ENCODE measurements at places on chromosomes 5 and 9.

GRCh38 chr5:156686796-156687195 is 163.3 kb upstream of the PPP1R2B start:
- no peak for DNase-seq

DNA sequence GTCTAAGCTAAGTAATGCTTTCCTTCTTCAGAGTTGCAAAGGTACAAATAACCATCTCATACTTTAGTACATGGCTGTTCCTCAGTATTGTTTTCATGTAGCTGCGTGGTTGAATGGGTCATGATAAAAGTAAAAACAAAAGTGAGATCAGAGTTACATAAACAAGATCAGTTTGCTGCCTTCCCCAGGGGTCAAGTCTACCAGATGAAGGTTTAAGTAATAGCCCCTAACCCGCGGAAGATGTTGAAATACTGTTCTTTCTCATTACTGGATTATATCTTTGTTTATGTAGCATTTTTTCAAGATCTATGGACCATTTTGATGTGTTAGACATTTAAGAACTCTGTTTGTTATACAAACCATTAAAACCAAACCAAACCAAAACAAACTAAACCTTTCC is 34.1 kb upstream of the ARRDC3 start:
- DNase-seq, result no peak

GRCh38 chr9:13063880-13064459 is 215.5 kb downstream of the MPDZ start:
- DNase-seq, result no peak

DNA sequence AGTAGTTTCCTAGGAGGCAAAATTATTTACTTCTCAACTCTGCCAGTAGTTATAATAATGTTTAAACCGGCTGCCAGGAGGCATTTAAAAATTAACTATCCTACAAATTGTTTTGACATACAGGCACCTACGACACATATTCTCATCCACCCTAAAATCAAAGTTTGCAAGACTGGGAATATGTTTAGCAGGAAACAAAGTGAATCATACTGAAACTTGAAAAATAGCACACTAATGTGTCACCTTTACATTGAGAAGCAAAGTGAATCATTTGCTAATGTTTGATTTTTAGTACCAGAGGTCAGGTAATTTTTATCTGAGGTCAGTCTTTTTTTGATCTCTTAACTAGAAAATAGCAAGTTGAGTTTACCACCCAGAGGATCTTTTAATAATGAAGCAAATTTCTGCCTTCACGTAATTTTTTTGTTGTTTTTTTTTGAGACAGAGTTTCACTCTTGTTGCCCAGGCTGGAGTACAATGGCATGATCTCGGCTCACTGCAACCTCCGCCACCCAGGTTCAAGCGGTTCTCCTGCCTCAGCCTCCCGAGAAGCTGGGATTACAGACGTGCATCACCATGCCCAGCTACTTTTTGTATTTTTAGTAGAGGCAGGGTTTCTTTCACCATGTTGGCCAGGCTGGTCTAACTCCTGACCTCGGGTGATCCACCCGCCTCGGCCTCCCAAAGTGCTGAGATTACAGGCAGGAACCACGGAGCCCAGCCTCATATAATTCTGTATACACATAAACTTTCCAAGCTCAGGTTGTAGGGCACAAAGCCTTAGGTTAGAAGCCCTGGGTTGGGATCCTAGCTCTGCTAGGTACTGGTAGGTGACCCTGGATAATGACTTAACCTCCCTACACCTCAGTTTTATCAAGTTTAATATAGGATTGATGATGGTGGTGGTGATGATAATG is 124.3 kb downstream of the UGCG start:
- DNase-seq, result peak; percentile 74

GRCh38 chr5:42005561-42006153 is 80.6 kb downstream of the FBXO4 start:
- DNase-seq, result peak; percentile 33

GRCh38 chr9:87878989-87879511 is 3.6 kb upstream of the SPATA31E1 start:
- DNase-seq, result peak; percentile 42

GRCh38 chr5:142934051-142934762 is 164.0 kb downstream of the ARHGAP26 start:
- DNase-seq, result no peak

DNA sequence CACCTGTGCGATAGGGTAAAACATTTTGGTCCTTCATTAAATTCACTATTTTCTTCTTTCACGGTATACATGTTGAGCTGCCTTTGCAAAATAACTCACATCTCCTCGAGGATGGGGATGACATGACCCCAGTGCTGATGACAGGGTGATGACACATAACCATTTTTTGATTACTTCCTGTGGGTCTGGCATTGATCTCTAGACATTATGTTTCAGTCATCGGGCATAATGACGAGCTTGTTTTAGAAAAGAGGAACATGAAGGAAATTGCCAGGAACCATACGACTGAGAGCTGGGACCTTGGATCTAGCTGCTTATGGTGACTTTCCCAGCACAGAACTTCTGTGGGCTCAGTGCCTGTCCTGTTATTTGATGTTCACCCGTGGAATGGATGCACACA is 25.2 kb downstream of the COL5A1 start:
- no peak for DNase-seq

- peak; percentile 28 for DNase-seq
Observed at GRCh38 chr5:54514291-54514690, 3.3 kb upstream of the SNX18 start.

DNA sequence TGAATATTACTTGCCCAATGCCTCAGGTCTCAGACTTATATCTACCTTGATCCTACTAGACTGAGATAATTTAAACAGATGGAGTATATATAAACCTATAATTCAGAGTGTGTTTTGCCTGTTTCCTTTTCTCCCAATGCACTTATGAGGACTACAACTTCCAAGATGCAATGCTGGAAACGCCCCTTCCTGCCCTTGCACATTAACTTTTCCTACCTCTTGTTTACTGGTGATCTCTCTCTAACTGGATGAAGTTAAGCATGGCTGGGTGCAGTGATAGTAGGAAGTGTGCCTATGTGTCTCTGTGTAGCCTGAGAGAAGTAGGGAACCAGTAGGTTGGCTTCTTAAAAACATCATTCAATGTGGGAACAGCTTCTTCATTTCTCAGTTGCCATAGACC is 115.2 kb downstream of the SVEP1 start:
- DNase-seq, result no peak

DNA sequence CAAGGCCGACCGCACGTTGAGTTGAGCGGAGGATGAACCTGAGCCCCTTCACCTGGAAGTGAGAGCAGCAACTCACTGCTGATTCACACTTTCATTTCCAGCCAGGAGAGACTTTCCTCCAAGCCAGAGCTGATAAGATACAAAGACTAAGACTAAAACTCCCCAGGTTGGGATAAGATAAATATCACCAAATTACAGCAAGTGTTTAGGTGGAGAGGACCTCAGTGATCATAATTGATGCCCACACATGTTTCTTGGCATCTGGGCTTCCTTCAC is 6.4 kb upstream of the NKD2 start:
- DNase-seq, result no peak

DNA sequence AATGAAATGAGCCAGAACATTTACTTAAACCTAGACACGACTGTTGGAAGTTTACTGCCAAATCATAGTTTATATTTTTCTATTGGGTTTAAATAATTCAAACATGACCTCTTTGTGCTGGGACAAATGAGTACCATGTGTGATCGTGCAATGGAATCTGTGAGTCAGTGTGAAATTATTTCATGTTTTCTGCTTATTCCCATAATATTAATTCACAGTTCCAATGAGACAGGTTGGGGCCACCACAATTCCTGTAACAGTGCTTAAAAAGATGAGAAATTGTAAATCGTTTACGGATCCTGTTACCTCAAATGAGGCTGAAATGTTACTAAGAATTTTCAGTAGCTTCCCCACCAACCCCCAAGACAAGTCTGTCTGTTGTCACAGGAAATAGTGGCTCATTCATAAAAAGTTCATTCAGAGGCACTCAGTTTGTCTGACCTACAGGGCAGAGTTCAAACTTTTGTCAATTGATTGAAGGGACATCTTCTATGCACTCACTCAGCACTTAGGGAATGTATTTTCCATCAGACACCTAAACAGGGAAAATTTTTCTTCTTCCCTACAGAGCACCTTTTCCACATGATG is 563.9 kb upstream of the ADAMTS16 start:
- DNase-seq, result peak; percentile 28

- no peak for DNase-seq
Observed at GRCh38 chr5:13454050-13454449, 490.4 kb downstream of the DNAH5 start.

DNA sequence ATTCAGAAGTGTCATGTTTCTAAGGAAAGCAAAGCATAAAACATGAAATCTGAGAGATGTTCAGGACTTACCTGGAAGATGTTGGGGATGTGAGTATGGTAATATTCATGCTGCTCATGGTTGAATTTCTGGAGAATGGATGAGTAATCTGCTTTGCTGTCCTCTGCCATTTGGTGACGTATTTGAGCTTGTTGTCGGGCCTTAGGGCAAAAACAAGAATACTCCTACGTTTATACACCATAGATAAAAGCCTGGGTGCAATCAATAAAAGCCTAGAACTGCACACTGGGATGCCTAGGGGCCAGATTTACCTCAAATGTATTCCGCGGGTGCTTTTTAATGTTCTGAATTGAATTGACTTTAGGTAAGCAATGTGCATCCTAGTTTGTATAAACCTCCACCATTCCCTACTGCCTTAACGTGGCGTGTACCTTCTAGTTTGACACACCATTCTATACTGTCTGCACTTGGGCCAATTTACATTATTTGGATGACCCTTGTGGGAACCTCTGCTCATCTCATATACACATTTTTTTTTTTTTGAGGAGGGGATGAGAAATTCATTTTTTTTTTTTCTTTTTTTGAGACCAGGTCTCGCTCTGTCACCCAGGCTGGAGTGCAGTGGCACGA is 94.4 kb downstream of the USP20 start:
- DNase-seq, result peak; percentile 62

- no peak for DNase-seq
Observed at GRCh38 chr9:134717056-134717455, 75.5 kb downstream of the COL5A1 start.

- no peak for DNase-seq
Observed at GRCh38 chr9:19378647-19379046, 1.4 kb downstream of the RPS6 start.

DNA sequence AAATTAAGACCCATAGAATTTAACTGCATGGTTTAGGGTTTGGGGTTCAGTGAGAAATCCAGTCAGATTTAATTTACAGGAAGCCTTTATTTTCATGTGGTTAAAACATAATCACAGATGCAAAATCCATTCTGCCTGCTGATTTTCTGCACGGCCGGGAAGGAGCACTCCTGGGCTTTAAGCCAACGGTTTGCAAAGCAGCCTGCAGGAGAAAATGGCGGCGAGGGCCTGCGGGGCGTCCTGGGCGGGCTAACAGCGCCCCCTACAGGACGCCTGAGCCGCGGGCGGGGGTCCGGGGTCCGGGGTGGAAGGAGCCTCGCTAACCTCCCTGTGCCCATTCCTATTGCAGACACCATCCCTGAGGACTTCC is 47.6 kb downstream of the THBS4 start:
- peak; percentile 75 for DNase-seq

DNA sequence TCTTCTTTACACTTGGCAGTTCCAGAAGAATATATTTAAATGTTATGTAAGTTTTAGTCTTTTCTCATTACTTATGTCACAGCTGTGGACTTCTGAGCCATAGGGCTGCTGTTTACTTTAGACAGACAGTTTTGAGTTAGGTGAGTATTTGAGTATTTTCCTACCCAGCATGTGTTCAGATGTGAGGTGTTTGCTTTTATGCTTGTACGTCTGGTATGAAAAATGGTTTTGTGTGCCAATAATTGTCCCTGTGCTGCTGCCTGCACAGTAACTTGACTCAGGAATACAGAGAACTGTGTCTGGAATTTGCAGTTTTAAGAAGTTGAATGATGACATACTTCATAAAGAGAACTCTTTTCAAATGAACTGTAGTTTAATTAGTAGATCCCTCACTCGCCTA is 20.8 kb downstream of the MEGF10 start:
- no peak for DNase-seq

DNA sequence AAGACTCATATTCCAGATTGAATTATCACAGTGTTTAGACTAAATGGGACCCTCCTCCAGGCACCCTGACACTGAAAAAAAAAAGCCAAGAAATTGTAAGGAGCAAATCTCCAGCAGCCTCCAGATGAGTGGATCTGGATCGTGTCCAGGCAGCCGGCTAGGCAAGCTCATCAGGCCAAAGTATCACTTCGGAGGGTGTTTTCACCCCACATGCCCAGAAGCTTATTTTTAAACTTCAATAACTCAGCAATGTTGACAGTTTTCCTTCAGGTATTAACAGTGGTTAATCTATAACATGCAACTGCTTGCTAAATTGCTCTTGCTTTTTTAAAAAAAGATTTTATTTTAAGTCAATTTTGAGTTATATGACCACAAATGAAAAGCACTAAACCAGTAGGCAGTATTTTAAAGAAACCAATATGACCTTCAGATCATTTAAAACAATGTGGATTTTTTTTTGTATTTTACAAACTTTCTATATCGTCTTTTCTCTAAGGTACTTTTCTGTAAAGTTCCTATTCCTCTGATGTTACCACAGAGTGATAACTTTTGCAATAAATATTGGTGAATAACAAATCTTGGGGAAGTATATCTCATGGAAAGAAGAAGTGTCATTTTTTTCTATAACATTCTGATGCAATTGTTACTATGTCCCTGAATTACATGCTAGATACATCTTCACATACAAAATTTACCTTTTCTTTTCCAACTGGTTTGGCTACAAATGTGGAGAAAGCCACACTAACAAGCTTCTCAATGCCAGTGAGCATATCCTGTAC is 30.7 kb downstream of the ACOT12 start:
- DNase-seq, result no peak

DNA sequence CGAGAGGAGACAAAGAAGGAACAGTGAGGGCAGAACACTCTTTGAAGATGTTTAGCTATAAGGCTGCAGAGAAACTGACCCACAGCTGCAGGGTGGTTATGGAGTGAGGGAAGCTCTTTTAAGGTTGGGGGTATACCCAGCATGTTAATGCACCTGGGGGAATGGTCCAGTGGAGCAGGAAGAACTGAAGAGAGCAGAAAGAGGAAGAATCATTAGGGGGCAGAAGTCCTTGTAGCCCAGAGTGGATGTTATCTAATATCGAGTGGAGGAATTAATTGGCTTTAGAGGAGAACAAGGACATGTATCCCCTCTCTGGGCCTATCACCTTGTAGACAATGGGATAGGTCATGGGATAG is 7.7 kb downstream of the IL4 start:
- DNase-seq, result no peak
